Cortex of kidney (tissue), 1 donor: ENCODE measurements at places on chromosomes 13 and 19.

GRCh38 chr19:5145521-5146511, 176.9 kb downstream of the KDM4B start:
- no peak for DNase-seq

DNA sequence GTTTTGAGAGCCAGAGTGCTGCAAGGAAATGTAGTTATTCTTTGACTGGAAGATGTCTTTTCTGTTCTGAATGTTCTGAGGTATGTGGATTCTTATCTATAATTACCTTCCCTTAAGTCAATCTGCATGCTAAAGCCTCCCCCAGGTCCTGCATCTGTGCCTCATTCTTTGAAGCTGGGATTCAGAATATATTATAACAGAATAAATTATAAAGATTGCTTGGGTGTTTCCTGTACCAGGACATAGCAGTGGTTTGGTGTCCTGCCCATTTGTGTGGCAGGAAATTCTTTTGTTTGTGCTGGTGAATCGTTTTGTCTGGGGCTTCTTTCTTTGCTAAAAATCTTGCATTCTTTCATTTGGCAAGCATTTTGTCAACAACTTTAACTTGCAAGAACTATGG, 60.2 kb downstream of the ITGBL1 start:
- no peak for DNase-seq

DNA sequence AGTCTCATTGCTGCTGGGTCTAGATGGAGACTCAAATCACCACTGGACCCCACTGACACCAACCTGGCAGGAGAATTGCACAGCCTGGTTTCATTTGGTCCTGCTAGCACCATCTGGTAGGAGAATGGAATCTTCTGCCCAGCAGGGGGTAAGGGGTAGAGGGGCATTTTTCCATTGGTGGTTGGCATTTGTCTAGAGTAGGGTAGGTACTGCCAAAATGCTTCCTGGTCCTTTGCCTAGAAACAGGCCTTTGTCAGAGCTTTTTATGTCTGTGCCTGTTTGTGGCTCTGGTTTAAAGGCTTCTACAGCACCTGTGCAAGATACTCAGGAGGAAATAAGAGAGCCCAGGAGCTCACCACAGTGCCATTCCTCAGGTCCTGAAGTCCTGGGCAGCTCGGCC, 121.3 kb downstream of the KCTD12 start:
- no peak for DNase-seq

DNA sequence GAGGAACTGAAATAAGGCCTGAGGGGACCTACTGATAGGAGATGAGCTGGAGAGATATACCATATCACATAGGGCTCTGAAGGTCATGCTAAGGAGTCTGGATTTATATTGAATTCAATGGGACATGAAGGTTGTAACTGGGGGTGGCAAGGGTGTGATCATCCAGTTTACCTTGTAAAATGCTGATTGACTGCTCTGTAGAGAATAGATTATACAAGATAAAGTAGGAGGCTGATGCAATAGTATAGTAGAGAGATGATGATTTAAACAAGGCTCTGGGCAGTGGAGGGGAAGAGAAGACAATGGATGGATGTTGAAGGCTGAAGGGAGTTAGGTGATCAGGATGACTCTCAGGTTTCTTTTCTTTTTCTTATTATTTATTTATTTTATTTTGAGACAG, 18.0 kb upstream of the PAN3 start:
- DNase-seq, result no peak

DNA sequence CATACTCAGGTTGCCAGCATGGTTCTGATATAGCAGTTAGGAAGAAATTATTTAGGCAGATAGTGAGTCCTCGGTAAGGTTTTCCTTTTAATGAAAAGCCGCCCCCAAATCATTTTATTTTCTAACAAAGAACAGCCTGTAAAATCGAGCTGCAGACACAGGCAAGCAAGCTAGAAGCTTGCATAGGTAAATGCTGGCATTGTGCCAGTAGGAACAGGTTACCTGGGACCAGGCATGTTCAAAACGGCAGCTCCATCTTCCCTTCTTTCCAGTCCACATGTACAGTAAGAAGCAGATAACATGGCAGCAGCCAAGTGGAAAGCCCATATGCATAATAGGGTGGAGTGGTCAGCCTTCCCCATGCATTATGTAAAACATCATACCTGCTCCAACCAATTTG, 71.1 kb downstream of the UGGT2 start:
- no peak for DNase-seq

- no peak for DNase-seq
Measured at GRCh38 chr13:99724633-99725517, 223.6 kb downstream of the TM9SF2 start.

DNA sequence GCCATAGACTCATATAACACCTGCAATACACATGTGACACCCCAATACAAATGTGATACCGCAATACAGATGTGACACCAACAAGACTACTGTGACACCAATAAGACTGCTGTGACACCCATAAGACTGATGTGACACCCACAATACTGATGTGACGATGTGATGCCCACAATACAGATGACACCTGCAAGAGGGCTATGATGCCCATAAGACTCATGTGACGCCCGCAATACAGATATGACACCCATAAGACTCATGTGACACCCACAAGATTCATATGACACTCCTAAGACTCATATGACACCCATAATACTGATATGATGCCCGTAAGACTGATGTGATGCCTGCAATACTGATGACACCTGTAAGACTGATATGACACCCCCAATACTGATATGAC, 113.0 kb downstream of the MRPL57 start:
- no peak for DNase-seq

- no peak for DNase-seq
Measured at GRCh38 chr19:19751846-19752245, 18.9 kb upstream of the ZNF14 start.

DNA sequence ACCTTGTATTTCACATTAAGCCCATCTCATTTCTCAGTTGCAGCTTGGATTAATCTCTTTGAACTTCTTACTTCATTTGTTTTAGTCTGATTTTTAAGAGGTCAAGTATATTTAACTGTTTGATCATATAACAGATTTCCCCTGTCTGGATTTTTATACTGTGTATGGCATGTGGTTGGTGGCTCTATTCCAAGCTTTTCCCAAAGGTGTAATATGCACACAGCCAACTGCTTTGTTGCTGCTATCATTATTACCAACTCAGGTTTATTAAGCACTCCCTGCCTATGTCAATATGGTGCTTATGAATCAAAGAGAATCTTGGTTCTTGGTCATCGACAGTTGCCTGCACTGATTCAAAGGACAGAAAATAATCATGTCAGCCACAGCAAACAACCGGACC, 92.6 kb downstream of the RAP2A start:
- no peak for DNase-seq

DNA sequence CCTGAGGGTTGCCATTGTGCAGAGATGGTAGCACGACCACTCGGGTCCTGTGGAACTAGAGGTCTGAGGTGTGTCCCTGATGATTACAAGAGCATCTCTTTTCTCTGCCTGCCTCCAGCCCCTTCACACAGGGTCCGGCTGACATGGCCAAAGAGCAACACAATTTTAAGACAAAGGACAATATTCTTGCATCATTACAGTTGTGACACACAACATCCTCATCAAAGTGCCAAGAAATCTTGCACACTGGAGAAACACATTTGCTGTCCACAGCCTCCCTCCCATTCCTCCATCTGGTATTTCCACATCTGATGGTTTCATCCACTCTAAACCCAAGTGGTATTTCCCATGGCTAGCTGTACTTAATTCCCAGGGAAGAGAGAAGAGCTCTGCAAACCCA, 12.8 kb downstream of the COL4A1 start:
- DNase-seq, result no peak

DNA sequence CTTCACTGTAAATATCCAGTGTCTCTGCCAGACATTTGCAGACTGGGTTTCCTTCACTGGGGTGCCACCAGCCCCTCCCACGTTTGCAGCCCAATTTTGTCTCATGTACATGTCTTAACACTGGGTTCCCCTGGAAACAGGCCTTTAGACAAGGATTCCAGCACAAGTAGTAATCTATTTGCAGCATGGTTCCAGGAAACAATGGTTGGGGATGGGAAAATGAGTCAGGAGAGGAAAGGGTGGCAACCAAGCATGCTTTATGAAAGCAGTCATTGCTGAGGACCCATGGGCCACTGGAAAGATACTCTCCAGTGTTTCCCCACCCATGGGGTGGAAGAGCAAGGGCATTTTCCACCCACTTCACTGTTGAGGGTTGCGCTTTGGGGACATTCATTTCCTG, 53.6 kb upstream of the FARP1 start:
- no peak for DNase-seq

DNA sequence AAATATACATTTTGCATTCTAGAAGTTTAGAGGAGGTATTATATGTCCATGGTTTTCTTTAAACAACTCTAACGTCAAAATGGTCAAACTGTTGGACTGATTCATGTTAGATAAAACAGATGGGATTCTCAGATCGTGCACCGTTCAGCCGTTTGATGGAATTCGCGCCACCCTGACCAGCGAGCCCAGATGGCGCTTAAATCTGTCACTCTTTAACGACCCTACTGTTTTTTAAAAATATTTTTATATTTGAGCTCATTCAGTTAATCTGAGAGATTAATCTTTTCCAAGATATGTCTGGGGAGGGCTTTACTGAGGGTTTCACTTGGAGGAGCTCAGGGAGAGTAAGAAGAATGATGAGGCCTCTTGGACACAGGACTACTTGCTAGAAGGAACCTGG, 164.4 kb downstream of the TM9SF2 start:
- DNase-seq, result no peak

- no peak for DNase-seq
Measured at GRCh38 chr19:54325194-54325621, 12.2 kb upstream of the LILRA5 start.

- DNase-seq, result no peak
Measured at GRCh38 chr19:36963280-36963679, 47.1 kb downstream of the ZNF568 start.

DNA sequence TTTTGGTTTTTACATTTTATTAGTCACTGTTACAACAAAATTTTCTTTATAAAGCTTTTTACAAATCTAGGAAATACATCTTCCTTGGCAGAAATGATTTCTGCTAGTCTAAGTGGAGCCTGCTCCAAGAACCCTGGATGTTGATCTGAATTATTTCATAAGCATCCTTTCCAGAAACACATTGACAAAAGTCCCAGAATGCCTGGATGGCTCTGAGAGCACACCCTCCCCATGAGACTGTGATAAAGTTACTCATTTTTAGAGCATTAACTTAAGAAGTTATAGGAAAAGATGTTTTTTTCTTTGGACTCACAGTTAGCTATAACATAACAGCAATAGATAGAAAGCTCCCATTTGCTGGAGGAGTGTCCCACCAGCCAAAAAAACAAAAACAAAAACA, 559.6 kb upstream of the SPRY2 start:
- no peak for DNase-seq

GRCh38 chr19:42271045-42271419, 2.0 kb downstream of the CIC start:
- no peak for DNase-seq

DNA sequence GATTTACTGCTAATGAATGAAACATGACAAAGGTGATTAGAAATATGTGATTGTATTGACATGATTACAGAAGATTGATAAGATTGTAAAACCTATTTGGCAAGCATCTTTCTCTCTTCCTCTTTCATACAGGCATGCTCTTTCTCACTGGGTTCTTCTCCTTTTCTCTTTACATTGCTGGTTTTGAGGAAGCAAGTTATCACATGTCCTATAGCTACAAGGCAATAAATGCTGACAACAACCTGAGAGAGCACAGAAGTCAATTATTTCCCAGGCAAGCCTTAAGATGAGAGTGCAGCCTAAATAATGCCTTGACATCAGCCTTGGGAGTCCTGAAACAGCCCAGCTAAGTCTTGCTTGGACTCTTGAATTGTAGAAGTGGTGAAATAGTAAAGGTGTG, 875.0 kb downstream of the SLITRK1 start:
- no peak for DNase-seq

- no peak for DNase-seq
Measured at GRCh38 chr13:70043685-70044084, 63.9 kb upstream of the ATXN8OS start.

GRCh38 chr19:40217027-40217810, 965 bp downstream of the TTC9B start:
- DNase-seq, result no peak

GRCh38 chr19:22286151-22286810, at the start of gene ZNF729:
Gene ZNF729, plus strand, starts transcription at chr19:22286441. Its CDS starts 85 bp downstream, at chr19:22286526.
- DNase-seq, result no peak

DNA sequence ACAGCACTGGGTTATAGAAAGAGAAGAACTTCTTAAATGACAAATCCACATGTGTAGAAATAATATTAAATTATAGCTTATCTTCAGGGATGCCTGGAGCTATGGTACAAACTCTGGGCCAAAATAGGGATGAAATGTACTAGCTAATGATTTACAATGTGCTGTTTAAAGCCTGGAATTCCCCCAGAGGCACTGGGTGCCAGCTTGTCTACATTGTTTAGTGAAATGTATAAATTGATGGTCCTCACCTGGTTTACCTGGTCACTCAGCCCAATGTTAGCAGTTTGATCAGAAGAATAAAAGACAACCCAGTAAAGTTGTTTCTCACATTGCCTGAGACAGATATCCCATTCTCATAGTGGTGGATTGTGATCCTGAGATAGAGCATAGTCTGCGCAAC, 597.2 kb downstream of the DIAPH3 start:
- no peak for DNase-seq

GRCh38 chr19:20153281-20153680, 13.7 kb upstream of the ZNF486 start:
- DNase-seq, result no peak

GRCh38 chr13:110887597-110888333, 27.1 kb downstream of the ANKRD10 start:
- no peak for DNase-seq

DNA sequence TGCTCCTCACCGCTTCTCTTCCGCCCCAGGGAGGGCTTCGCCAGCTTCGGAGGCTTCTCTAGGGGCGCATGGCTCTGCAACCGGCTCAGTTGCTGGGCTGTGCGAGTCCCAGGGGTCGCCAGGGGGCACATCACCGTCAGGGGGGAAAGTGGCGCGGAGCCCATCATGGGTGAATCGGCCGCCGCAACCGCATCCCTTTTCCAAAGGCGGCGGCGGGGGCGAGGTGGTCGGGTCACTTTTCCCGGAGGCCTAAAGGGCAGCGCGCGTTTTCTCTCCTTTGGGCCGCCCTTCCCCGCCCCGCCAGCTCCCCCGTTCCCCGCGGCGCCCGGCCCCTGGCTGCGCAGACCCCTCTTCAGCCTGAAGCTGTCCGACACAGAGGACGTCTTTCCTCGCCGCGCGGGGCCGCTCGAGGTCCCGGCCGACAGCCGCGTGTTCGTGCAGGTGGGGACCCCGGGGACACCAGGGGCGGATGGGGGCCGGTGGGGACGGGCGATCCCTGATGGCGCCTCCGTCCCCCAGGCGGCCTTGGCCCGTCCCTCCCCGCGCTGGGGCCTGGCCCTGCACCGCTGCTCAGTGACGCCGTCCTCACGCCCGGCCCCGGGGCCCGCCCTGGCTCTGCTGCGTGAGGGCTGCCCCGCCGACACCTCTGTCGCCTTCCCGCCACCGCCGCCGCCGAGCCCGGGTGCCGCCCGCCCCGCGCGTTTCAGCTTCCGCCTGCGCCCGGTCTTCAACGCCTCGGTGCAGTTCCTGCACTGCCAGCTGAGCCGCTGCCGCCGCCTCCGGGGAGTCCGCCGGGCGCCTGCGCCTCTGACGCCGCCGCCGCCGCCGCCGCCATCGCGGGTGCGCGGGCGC, 1.7 kb downstream of the TGFBR3L start:
- no peak for DNase-seq

GRCh38 chr13:34967851-34968562, 25.9 kb downstream of the NBEA start:
- no peak for DNase-seq
